Activated CD4-positive, alpha-beta memory T cell treated with anti-CD3 and anti-CD28 coated beads, Interleukin-2, amount 10 ng/mL, durations not matched to agents 7 days and 5 days (primary cell): ENCODE measurements at places on chromosomes 5 and 9. TPM values are rescaled to one million over a fixed set of nuclear protein-coding genes. Genes with fewer than 3 reads are reported as not detected.

DNA sequence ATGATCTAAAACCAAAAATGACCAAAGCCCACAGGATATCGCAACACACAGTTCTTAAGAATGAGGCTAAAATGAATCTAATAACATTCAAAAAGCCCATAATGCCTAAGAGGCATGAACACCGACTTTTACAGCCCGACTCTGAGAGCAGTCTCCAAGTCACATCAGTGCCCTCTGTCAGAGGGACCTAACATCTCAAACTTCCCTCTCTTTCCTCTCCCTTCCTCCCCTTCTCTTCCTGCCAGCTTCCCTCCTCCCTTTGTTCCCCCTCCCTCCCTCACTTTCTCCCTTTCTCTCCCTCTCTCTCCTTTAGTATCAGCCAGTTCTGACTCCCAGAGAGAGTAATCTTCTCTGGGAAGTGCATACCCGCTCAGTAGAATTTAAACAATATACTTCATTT is 154.4 kb downstream of the GLIS3 start:
- no peak for DNase-seq
- H3K4me3 ChIP-seq = no peak overlapping the region
- H3K27me3 ChIP-seq = peaks cover 27% of the 10 kb centered on the region

GRCh38 chr9:128145536-128145935 is 3.7 kb upstream of the LCN2 start:
- H3K27me3 ChIP-seq = no peaks in the 10 kb centered on the region
- peaks cover 19% of the 10 kb centered on the region for H3K4me1 ChIP-seq
- H3K4me3 ChIP-seq = no peak overlapping the region
- H3K27ac ChIP-seq = no peak overlapping the region
- H3K36me3 ChIP-seq = no peaks in the 10 kb centered on the region
- DNase-seq = no peak

DNA sequence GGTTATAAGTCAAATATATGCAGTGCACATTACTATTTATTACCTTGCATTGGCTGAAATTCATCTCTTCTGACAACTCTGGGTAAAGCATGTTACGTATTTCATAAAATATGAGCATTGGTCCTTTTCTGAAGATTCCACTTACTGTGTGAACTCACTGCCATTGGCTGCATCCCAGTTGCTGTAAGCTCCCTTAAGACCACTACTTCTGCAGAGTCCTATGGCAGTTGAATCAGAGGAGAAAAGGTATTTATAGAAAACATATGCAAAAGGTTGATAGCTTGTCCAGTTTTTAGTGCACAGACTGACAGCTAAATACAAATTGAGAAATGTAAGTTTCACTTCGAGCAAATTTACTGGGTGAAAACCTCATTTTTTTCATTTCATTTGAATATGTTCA is 394.6 kb upstream of the ARRDC3 start:
- no peak overlapping the region for H3K27ac ChIP-seq
- no peaks in the 10 kb centered on the region for H3K4me1 ChIP-seq
- no peaks in the 10 kb centered on the region for H3K27me3 ChIP-seq
- DNase-seq = no peak
- no peak overlapping the region for H3K4me3 ChIP-seq

- no peak overlapping the region for H3K4me3 ChIP-seq
- H3K4me1 ChIP-seq = peaks cover 15% of the 10 kb centered on the region
- no peaks in the 10 kb centered on the region for H3K36me3 ChIP-seq
- no peak overlapping the region for H3K27ac ChIP-seq
- peaks cover 5% of the 10 kb centered on the region for H3K27me3 ChIP-seq
- no peak for DNase-seq
Observed at GRCh38 chr5:1376981-1377380, 32.1 kb upstream of the CLPTM1L start.

Gene MED27
- total RNA-seq = 22.6 TPM

Gene SHLD3
- total RNA-seq = 3.6 TPM
